ENCODE measurements at places on chromosomes 11 and 22.

- DNase-seq = no peak
These were observed 9.3 kb upstream of the LRP5 start for GRCh38 chr11:68303083-68303482.

DNA sequence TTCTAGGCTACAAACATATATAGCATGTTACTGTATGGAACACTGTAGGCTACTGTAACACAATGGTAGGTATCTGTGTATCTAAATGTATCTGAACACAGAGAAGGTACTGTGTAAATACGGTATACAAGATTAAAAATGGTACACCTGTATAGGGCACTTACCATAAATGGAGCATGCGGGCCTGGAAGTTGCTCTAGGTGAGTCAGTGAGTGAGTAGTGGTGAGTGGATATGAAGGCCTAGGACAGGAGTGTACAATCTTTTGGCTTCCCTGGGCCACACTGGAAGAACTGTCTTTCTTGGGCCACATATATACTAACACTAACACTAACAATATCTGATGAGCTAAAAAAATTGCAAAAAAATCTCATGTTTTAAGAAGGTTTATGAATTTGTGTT, 21.4 kb downstream of the RNF141 start:
- DNase-seq = peak; percentile 11

GRCh38 chr11:30106222-30107181, 89.7 kb upstream of the KCNA4 start:
- DNase-seq = no peak

DNA sequence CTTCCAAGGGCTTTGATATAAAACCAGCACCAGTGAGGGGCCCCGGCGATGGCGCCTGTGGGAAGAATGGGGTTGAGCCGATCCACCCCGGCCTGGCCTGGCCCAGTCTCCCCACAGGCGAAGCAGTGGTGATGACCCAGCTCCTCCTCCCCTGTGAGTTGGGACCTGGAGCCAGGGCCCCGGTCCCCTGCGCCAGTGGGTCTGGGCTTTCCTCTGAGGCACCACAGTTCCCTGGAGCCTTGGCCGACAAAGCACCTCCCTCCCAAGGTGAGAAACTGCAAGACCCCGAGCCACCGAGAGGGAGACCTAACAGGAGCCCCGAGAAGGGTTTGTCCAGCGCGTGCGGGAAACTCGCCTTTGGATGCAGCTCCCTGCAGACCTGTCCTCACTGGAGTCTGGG, 942.9 kb downstream of the BRD1 start:
- no peak for DNase-seq

DNA sequence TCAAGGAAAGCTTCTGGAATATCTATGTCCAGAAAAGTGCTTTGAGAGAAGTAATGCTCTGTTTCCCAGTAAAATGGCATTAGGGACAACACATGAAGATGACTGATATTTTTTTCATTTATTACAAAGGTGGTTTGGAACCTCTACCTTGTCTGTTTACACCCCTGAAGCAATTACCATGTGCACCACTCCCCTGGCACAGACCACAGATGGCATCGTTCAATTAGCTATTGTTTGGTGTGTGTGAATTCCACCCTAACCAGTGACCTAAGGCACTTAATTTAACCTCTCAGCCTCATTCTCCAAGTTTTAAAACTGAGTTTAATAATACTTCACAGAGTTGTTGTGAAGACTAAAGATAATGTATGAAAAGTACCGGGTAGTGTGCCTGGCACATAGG, 127.6 kb upstream of the BMAL1 start:
- DNase-seq = no peak

DNA sequence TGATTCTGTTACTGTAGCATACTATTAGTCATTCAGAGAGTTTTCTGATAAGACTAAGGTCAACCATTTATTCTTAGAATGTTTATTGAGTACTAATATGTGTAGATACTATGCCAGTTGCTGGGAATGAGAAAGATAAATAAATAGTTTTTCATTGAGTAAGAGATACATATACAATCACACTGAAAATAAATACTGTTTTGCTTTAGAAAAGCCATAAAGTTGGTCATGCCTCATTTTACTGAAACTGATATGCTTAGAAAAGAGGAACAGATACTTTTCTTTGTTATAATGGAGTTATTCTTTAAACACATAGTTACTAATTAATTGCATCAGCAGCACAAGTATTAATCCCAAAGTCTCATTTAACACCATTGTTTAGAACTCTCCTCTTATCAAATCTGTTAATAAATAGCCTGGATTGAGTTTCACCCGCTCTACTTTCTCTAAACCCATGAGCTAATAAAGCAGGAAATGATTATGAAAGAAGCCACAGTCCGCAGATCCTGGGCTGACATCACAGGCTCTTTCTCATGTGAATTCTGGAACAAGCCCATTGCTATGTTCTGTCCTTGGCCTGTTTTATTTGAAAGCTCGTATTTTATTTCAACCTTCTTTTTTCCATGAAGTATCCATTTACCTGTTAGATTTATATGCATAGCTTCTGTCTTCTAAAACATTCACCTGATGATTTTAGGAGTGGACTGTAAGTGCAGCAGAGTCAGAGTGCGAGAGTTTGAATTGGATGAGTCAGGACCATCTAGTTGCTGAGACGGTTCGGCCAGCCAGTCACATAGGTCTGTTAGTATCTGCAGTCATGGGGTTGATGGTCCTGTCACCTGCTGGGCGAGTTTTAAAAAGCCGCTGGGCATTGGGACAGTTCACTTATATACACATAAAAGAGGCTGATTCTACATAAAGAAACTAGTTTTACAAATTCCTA, 35.5 kb downstream of the PIWIL4 start:
- DNase-seq = peak; percentile 95

DNA sequence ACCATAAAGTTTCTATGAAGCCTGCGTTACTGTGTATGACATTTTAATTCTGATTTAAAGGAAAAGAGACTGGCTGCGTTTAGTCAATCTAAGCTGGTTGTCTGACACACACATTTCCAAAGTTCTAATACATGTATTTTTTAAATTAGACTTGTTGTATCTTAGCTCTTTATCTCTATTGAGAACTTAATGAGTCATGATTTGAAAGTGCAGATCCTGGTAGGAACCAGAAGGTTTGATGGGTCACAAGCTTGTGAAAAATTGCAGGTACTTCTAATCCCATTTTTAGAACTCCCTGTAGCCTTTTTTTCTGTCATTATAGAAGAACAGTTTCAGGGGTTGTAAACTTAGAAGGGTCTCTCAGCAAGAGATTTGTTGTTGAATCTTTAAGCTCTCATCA, 210.3 kb downstream of the DDX10 start:
- no peak for DNase-seq

- no peak for DNase-seq
These were observed 167.0 kb upstream of the RASSF10 start for GRCh38 chr11:12841946-12842630.

DNA sequence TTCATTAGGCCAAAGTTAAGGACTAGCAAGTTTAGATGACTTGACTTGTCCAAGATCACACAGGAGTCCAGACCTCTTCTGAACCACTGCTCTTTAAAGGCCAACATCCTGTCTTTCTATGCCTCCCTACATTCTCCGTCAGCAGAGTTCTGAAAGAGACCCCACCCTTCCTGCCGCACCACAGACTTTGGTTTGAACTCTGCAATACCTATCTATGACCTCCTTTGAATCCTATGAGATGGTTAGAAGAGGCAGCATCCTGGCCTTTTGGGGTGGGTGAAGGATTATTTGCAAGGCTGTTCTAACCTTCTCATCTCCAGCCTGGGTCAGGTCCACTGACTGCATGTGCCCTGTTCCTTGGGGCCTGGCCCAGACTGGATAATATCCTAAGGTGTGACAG, 4.3 kb upstream of the RRM1 start:
- DNase-seq = no peak

- peak; percentile 19 for DNase-seq
These were observed 83.3 kb downstream of the ATG16L2 start for GRCh38 chr11:72897506-72897905.

DNA sequence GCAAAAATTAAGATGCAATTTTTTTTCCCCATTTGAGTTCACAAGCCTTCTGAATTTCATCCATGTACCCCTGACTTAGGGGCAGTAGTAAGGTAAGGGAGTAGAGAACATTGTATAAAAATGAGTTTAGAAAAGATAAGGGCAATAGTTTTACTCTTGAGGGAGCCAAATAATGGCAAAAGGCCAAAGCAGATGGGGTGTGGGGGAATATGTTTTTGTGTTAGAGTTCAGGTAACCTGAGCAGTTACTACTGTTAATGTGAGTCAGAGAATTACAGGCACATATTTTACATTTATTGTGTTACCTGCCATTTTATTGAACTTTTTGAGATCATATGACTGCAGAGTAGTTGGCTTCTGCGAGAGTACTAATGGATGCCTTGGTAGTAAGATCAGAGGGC, 3.1 kb downstream of the EED start:
- no peak for DNase-seq

- no peak for DNase-seq
These were observed 17.9 kb upstream of the TMPRSS6 start for GRCh38 chr22:37127350-37127878.

GRCh38 chr11:35030716-35031213, 108.2 kb upstream of the CD44 start:
- DNase-seq = peak; percentile 95

- no peak for DNase-seq
These were observed 55.4 kb downstream of the PLEKHA7 start for GRCh38 chr11:16958833-16959232.

- DNase-seq = peak; percentile 43
These were observed 66.4 kb downstream of the SGSM3 start for GRCh38 chr22:40436505-40437431.

DNA sequence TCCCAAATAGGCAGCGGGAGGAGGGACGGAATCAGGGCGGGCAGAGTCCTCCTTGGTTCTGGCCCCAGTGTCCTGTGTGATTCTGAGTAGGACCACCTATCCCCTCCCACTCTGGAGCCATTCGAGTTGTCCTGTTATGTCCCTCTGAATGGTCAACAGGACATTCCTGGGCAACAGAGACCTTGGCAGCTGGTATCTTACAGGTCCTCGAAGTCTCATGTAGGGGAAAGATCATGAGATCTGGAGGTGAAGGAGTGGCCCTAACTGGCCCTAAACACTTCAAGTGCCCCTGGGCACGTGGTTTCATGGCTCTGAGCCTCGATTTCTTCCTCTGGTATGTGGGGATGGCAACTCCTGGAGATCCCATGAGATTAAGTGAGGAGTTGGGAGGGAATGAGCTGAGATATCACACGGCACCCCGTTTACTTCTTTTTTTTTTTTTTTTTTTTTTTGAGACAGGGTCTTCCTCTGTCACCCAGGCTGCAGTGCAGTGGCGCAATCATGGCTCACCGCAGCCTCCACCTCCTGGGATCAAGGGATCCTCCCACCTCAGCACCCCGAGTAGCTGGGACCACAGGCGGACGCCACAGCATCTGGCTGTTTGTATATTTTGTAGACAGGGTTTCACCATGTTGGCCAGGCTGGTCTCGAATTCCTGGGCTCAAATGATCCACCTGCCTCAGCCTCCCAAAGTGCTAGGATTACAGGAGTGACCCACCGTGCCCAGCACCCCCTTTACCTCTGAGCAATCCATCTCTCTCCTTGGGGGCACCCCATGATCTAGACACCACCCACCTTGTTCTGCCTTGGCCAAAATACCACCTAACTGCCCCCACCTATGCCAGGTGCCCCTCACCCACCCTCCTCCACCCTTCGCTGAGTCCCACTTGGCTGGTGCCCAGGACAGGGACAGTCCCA, 6.8 kb downstream of the LIF start:
- no peak for DNase-seq

DNA sequence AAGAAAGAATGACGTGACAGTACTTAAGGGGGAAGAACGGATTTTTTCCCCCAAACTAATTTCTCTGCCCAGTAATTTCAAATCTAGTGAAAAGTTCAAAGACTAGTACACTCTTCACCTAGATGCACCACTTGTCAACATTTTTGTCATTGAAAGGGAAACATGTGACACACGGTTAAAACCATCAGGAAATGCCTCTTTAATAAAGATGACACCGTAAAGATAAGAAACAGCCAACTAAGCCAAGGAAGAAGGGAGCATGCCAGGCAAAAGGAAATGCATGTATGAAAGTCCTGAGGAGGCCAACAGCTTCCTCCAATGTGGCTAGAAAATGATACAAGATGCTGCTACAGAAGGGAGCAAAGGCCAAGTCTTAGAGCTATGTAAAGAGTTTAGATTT, 49.4 kb downstream of the RSF1 start:
- no peak for DNase-seq

DNA sequence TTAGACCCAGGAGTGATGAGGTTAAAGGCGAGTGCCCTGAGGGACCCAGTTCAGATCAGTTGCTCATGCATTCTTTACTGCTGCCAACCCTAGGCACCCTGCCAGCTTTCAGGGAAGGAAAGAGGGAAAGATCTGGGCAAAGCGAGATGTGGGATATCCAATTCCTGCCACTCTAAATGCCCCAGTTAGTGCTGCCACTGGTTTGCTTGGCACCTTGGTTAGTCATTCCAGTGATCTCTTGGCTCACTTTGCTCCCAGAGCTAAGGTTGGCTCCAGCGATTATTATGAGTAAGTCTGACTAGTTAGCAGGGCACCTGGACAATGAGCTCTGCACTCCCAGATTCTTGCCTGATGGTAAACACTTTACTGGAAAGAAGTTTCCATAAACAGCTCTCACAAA, 85.0 kb downstream of the INSC start:
- peak; percentile 10 for DNase-seq

DNA sequence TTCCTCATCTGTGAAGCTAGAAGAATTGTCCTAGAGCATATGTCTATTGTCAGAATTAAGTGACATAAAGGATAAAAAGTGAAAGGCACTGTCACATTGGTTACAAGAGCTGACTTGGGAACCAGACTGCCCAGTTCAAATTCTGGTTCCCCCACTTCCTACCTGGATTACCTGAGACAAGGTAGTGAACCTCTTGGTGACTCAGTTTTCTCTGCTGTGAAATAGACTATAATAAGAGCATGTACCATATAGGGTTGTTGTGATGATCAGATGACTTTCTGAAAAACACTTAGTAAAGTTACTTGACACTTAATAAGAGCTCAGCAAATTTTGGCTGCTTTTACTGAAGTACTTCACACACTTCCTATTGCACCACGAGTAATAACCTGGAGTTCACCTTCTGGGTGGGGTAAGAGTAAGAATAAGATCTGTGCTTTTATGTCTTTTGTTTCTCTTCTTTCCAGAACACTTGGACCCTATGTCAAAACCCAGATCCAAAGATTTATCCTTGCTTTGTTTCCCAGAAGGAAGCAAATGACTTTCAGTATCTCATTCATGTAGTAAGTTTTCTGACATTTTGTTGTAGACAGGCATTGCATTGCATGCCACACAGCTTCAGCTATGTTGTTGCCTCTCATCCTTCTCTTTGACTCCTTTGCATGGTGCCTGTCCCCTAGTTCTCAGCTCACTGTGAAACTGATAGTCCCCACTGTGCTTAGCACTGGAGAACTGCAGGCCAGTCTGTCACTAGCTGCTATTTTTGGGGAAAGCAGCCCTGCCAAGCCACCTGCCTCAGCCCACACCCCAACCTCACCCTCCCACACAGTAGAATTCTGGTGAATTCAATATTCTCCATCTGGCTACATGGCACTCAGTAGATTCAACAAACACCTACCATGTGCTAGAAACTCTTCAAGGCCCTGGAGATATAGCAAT, 121.8 kb upstream of the POU2AF2 start:
- DNase-seq = no peak

- DNase-seq = no peak
These were observed 189.8 kb downstream of the SOX6 start for GRCh38 chr11:16166571-16166970.

- no peak for DNase-seq
These were observed 86.4 kb downstream of the CDKN1C start for GRCh38 chr11:2798951-2799761.
